ENCODE measurements at places on chromosomes 2 and 18.

- DNase-seq: no peak
These were observed 20.5 kb upstream of the ITGB6 start for GRCh38 chr2:160220545-160221009.

- DNase-seq: no peak
These were observed 25.3 kb upstream of the SERTAD2 start for GRCh38 chr2:64678771-64679590.

GRCh38 chr18:26863921-26864497 is 1.5 kb downstream of the AQP4 start:
- no peak for DNase-seq

GRCh38 chr18:51275712-51276476 is 78.4 kb upstream of the MEX3C start:
- DNase-seq: no peak

- no peak for DNase-seq
These were observed 118.6 kb downstream of the FEZ2 start for GRCh38 chr2:36479406-36479805.

DNA sequence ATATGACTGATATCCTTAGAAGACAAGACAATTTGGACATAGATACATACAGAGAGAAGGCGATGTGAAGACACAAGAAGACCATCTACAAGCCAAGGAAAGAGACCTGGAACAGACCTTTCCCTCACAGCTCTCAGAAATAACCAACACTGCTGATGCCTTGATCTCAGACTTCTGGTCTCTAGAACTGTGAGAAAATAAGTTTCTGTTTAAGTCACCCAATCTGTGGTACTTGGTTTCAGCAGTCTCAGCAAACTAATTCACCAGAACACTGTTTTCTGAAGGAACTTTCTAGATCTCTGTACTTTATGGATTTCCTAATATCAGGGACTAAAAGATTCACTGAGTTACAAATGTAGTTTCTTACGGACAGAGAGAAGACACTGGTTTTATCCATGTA is 58.8 kb downstream of the NAB1 start:
- DNase-seq: no peak

DNA sequence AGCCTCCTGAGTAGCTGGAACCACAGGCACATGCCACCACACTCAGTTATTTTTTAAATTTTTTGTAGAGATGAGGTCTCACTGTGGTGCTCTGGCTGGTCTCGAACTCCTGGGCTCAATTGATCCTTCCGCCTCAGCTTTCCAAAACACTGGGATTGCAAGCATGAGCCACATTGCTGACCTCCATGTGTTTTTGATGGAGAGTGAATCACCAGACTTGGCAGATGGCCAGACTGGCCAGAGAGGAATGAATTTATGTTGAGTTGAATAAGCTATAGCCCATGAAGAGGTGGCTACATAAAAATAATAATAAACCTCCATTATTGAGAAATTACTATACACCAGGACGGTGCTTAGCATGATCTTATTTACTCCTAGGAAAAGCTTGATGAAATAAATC is 91.5 kb downstream of the MREG start:
- no peak for DNase-seq

GRCh38 chr18:50099725-50100407 is 95.1 kb downstream of the MYO5B start:
- DNase-seq: peak; percentile 34

GRCh38 chr18:5603153-5603552 is 59.4 kb upstream of the EPB41L3 start:
- DNase-seq: no peak

- DNase-seq: no peak
These were observed 19.1 kb upstream of the MC4R start for GRCh38 chr18:60391571-60392226.

GRCh38 chr2:186717320-186718007 is 23.6 kb downstream of the FAM171B start:
- no peak for DNase-seq

GRCh38 chr2:144495227-144496091 is 24.5 kb downstream of the ZEB2 start:
- DNase-seq: no peak

Measured in GM20000 (cell line).